ENCODE measurements at places on chromosomes 12 and 14.

DNA sequence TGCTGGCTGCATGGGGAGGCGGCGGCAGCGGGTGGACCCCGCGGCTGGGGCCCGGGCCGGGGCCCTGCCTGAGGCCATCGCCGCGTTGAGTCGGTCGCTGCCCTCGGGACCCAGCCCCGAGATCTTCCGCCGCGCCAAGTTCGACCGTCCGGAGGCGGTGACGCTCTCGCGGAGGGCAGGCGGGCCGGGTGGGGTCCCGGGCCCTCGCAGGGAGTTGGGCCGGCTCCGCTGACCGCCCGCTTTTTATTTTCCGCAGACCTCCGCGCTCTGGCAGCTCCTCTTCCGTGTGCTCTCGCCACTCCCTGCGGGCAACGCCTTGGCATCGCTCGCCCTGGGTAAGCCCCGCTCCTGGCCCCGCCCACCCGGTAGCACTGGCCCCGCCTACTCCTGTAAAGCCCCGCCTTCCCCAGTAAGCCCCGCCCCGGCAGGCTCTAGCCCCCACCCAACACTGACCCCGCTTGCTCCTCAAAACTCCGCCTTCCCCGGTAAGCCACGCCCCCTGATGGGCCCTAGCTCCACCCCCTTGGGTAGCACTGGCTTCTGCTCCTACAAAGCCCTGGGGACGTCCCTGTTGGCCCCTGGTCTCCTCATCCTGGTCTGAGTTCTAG, 424 bp downstream of the TEDC1 start:
- DNase-seq, result peak; percentile 92

- DNase-seq, result no peak
Measured at GRCh38 chr14:32022525-32022924, 54.6 kb upstream of the ARHGAP5 start.

GRCh38 chr12:62776575-62776974, 158.4 kb downstream of the PPM1H start:
- DNase-seq, result no peak

- no peak for DNase-seq
Measured at GRCh38 chr12:132123970-132124765, 20.0 kb downstream of the DDX51 start.

- no peak for DNase-seq
Measured at GRCh38 chr12:3124917-3125316, 47.7 kb downstream of the TSPAN9 start.

- DNase-seq, result peak; percentile 66
Measured at GRCh38 chr14:61456720-61457119, 135.3 kb downstream of the PRKCH start.

GRCh38 chr14:72830356-72830755, 63.5 kb downstream of the DPF3 start:
- no peak for DNase-seq

DNA sequence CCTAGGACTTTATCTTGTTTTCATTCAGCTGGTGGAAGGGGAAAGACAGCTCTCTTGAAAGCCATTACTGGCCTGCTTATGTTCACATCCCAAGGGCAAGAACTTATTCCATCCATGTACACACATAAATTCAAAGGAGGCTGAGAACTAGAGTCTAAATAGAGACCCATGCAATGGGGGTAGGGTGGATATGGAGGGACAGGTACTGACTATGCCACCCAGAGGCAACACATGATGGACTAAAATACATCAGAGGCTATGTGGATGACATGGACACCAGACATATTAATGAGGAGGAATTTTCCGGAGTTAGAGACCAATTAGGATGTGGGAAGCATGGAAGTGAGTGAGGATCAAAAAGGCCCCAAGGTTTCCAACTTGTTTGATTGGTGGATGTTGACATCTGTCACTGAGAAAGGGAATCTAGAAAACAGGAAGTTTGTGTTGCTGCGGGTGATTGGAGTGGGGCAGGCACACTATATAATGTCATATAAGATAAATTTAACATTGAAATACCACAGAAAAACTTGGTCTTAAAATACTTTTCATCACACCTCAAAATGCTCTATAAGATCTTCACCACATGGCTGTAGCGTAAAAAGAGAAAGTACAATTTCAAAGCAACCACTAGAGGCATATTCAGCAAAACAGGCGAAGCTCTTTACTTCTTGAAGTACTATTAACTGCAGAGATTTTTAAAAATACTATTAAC, 130.4 kb downstream of the GRIP1 start:
- DNase-seq, result no peak

DNA sequence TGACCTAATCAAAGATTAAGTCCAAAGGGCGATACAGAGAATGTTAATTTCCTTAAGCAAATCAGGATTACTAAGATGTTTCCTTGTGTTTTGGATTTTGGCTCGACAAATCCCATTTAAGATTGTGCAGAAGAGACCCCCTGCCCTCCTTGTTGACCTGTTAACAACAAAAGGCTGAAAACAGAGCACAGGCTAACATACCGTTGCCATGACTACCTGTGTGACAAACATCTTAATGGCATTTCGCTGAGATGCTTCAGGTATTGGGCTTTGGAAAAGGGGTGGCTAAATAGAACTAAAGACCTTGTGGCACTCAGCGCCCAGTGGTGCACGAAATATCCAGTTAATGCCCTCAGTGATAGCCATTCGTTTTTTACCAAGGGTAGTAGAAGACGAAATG, 1532.3 kb upstream of the TMEM132C start:
- DNase-seq, result no peak

GRCh38 chr12:83573671-83574070, 887.0 kb downstream of the TMTC2 start:
- no peak for DNase-seq

DNA sequence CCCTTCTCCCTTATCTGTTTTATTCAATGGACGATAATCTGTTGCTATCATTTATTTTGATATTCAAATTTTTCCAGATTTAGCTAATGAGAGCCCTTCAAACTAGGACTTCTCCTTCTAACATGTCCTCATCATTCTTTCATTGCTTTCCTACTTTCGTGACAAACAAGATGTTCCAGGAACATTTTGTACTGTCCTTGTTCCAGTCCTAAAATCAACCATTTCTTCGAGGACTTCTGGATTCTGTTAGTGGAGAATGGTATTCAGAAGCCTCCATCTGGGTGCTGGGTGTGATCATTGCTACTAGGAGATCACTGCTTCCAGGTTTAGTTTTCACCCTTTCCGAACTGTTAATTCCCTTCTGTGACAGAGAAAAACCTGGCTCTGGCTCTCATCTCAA, 29.5 kb upstream of the FBXO34 start:
- DNase-seq, result no peak

- no peak for DNase-seq
Measured at GRCh38 chr12:106213662-106214061, 34.2 kb downstream of the CKAP4 start.

- no peak for DNase-seq
Measured at GRCh38 chr12:111558107-111558376, 41.1 kb downstream of the ATXN2 start.

- no peak for DNase-seq
Measured at GRCh38 chr12:50275556-50275955, 7.8 kb downstream of the LIMA1 start.

GRCh38 chr12:6377667-6377994, 2.3 kb upstream of the SCNN1A start:
- DNase-seq, result no peak
